ENCODE measurements at places on chromosomes 6 and 20. TPM values are rescaled to one million over a fixed set of nuclear protein-coding genes. Genes with fewer than 3 reads are reported as not detected.

The RTF2 gene
- total RNA-seq = 56.1 TPM

The SDCBP2 gene
- 10.4 TPM for total RNA-seq

The FLRT3 gene
- total RNA-seq = 45.4 TPM

The CGA gene
- not detected for total RNA-seq

The OTOR gene
- total RNA-seq = not detected

The BPI gene
- 0.46 TPM for total RNA-seq

The RAD21L1 gene
- total RNA-seq = not detected

The RIMS1 gene
- total RNA-seq = 374 TPM

The PAK5 gene
- total RNA-seq = 33.0 TPM

The CGAS gene
- total RNA-seq = 1.6 TPM
